HepG2 (cell line): ENCODE measurements at places on chromosomes 7 and 10.

DNA sequence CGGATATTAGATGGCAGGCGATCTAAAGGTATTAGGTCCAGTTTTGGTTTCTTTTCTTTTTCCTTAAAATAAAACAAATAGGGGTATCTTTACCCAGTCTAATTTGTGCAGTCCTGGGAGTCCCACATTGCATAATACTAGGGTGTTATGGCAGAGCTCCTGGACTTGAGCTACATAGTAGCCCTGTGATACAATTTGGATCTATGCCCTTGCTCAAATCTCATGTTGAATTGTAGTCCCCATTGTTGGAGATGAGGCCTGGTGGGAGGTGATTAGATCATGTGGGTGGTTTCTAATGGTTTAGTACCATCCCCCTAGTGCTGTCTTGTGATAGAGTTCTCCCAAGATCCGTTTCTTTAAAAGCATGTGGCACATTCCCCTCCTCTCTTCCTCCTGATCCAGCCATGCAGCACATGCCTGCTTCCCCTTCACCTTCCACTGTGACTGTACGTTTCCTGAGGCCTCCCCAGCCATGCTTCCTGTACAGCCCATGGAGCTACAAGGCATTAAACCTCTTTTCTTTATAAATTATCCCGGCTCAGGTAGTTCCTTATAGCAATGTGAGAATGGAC, 141.9 kb downstream of the RPS24 start:
- no peak for DNase-seq

GRCh38 chr7:8442051-8442813, 8.8 kb downstream of the NXPH1 start:
- no peak for DNase-seq

DNA sequence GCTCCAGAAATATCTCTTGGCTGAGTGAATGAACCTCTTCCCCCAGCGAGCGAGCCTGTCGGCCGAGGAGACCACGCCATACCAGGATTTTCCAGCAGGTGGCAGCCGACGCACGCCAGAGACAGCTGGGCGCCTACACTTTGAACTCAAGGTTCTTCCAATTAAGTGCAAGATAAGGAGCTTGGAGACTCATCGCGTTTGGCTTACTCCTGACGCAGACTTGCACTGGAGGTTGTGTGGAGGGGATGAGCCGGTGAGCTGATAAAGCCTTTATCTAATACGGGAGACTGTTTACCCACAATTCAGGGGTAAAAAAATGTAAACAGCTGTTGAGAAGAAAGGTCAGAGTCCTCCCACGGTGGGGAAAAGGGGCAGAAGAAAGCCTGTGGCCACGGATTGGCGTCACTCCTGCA, 45.9 kb upstream of the EMX2 start:
- DNase-seq = peak; percentile 60

GRCh38 chr10:89367529-89367928, 10.3 kb upstream of the IFIT1B start:
- no peak for DNase-seq

GRCh38 chr7:113209449-113210203, 91.3 kb upstream of the SMIM30 start:
- no peak for DNase-seq

GRCh38 chr10:129532838-129533237, 65.8 kb downstream of the MGMT start:
- DNase-seq = no peak

- no peak for DNase-seq
Observed at GRCh38 chr10:71222601-71223346, 10.4 kb downstream of the UNC5B start.

DNA sequence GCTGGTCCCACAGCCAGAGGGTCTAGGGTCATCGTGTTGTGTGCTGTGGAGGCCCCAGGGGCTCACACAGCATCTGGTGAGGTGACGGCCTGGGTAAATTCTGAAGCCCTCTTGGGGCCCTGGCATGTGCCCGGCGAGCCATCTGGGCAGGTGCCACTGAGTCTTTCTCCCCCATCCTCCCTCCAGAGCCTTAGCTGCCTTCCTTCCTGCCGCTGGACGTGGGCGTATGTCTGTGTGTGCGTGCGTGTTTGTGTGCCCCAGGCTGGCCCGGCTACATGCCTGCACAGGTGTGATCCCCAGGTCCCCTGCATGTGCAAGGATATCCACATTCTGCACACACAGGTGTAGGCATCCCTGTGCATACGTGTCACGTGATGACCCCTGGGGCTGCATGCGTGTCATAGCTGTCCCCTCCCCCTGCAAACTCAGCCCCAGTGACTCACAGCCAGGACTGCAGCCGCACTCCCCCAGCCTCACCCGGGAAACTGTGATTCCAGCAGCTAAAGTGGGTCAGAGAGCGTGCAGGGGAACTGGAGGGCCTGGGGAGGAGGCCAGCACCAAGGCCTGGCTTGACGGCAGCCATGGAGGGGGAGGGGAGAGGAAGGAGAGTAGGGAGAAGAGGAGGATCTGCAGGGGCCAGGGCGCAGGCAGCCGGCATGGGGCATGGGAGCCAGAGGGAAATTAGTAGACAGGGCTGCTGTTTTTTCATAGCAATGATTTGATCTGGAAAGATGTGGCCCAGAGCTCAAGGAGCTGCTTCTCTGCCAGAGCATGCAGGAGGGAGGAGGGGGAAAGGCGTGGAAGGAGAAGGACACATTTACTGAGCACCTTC, 46.4 kb downstream of the ELFN1 start:
- peak; percentile 44 for DNase-seq

DNA sequence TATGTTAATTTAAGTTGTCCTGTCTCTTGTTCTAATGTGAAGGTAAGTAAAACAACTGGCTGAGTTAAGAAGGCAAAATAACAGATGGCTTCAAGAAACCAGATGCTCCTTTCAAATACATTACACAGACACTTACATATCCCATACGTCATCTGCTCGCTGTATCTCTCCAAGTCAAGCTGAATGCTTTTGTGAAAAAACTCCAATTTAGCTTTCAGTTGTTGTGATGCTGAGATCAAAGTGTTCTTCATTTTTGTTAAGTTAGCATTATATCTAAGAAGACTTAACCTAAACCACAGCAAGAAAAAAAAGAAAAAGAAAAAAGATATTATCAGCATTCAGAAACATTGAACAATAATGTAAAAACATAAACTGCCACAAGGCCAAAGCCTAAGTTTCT, 18.5 kb upstream of the ERLIN1 start:
- no peak for DNase-seq

DNA sequence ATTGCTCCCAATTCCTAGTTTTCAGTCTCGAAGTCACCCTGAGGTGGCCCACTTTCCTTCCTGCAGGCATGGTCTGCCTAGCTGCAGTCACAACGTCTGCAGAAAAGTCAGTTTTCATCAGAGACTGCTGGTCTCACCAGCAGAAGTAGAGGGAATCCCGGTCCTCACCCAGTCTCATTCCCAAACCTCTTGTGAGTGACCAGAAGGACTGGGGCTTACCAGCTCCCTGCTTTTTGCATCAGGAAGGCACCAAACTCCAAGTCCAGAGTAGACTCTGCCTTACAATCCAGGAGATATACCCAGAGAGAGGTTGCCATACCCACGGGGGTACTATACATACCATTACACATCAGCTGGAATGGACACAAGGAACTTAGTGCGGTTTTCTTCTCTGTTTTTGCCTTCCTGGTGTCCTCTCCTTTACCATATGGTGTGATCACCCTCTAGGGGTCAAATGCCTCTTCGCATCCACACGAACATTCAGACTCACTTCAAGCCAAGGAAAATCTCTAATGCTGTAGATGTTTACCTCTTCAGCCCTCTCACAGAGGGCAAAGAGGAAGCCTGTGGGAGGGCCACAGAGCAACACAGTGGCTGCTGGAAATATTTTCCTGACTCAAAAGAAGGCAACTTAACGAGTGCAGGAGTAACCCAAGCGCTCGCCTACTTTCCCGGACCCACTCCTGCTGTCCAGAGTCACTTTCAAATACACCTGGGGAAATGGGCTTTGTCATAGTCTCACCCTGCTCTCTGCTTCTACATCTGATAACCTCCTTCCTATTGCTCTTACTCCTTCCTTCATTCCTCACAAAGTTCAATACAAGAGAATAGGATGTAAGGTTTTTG, 220.9 kb downstream of the C7orf25 start:
- peak; percentile 16 for DNase-seq

- peak; percentile 67 for DNase-seq
Observed at GRCh38 chr7:30276203-30276900, 8.0 kb upstream of the ZNRF2 start.

DNA sequence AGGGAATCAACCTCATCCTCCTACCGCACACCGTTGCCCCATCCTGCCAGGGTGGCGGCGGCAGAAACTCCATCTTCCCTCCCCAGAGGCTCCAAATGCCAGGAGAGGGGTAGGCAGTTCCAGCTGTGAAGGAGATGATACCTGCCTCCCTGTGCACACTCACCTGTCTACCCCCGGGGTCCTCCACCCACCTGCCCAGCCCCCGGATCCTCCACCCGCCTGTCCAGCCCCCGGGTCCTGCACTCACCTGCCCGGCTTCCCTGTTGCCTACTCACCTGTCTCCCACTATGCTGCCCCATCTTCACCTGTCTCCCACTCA, 13.4 kb upstream of the DNAAF5 start:
- no peak for DNase-seq

GRCh38 chr10:35435824-35436223, 99.5 kb downstream of the CCNY start:
- DNase-seq = no peak

- no peak for DNase-seq
Observed at GRCh38 chr7:124084024-124084423, 51.2 kb upstream of the TMEM229A start.

DNA sequence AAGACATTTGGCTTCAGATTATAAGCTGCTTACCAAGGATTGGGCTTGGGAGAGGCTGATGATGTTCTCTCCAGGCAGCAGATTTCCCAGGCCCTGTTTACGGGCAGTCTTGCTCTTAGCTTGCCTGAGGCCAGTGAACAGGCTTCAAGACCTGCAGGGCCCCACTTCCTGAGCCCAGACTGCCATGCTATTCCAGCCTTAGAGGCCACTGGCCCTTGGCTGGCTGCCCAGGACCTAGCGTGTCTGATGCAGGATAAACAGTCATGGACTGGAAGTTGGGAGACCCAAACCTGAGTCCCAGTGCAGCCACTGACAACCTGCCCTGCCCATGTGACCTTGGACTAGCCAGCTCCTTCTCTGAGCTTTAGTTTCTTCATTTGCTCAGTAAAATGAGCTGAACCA, 2.9 kb downstream of the PRXL2A start:
- DNase-seq = peak; percentile 72
